ENCODE measurements at places on chromosomes 7 and 10. TPM values are rescaled to one million over a fixed set of nuclear protein-coding genes. Genes with fewer than 3 reads are reported as not detected.

The KLF14 gene
- total RNA-seq: 0.10 TPM

The GPR85 gene
- total RNA-seq: 0.24 TPM

The SPAM1 gene
- total RNA-seq: not detected

The PODXL gene
- 46.7 TPM for total RNA-seq

The SPDYE2 gene
- not detected for total RNA-seq

The NSUN6 gene
- total RNA-seq: 8.5 TPM

The CFAP70 gene
- 0.76 TPM for total RNA-seq

The CRYGN gene
- 0.42 TPM for total RNA-seq

The PON1 gene
- not detected for total RNA-seq

The PDZD7 gene
- 0.83 TPM for total RNA-seq

The RBM48 gene
- total RNA-seq: 7.8 TPM

The PSTK gene
- 3.4 TPM for total RNA-seq

The CRHR2 gene
- total RNA-seq: 0.10 TPM

The CYP3A7 gene
- not detected for total RNA-seq

The RBP3 gene
- total RNA-seq: not detected

The CALML5 gene
- total RNA-seq: not detected

The CFAP69 gene
- 11.4 TPM for total RNA-seq

The FRMPD2 gene
- not detected for total RNA-seq

The FGFBP3 gene
- total RNA-seq: 1.00 TPM

The AFAP1L2 gene
- 7.9 TPM for total RNA-seq

The CYP2C9 gene
- total RNA-seq: not detected

The CADPS2 gene
- 15.6 TPM for total RNA-seq

The ATOH7 gene
- total RNA-seq: not detected

Measured in posterior vena cava (tissue), 2 donors.